ENCODE measurements at places on chromosomes 5 and 9.

DNA sequence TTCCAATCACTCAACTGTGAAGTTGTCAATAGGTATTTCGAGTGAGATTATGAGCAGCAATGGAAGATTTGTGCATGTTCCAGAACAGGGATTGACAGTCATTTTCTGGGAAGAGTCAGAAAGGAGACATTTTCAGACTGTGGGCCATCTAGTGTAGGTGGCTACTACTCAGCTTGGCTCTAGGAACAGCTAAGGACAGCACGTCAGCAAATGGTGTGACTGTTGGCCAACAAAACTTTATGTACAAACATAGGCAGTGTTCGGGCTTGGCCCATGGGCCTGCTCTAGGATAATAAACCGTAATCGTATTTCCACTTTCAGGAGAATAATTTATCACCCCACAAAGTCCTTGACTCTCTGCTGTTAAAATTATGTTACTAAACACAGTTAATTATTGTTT is 143.6 kb downstream of the ADCY2 start:
- no peak for DNase-seq

DNA sequence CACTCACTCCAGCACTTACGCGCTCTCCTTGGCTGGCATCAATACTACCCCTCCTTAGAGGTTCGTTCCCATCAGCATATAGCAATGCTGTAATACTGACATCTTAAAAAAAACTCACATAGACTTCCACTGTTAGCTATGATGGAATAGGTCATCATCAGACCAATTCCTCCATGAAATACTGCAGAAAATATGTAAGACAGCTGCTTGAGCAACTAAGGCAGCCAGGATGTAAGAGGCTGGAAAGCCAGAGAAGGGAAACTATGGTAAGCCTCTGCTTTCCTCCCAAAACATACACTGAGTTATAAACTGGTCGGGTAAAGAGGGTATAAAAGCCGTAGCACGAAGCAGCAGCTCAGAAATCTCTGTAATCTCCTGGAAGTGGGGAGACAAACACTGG is 33.5 kb downstream of the AUH start:
- no peak for DNase-seq

GRCh38 chr5:64789457-64789856 is 20.7 kb downstream of the CWC27 start:
- DNase-seq, result no peak

DNA sequence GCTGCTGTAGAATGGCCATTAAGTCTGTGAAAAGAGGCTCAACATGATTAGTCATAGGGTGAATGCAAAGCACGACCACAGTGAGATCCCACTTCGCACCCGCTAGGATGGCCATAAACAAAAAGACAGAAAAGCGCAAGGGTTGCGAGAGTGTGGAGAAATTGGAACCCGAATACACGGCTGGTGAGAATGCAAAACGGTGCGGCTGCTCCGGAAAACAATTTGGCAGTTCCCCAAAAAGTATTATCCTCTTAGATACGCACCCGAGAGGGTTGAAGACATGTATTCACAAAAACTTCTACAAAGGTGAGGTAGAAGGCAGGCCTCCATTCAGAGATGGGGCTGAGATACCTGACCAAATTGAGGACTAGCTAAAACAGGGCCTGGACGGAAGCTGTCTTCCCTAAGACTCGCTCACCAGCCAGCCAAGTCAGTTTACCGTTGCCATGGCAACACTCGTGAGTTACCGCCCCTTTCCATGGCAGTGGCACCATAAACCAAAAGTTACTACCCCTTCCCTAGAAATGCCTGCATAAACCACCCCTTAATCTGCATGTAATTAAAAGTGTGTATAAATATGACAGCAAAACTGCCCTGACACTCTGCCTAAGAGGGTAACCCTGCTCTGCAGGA is 726 bp upstream of the PSMB7 start:
- no peak for DNase-seq

DNA sequence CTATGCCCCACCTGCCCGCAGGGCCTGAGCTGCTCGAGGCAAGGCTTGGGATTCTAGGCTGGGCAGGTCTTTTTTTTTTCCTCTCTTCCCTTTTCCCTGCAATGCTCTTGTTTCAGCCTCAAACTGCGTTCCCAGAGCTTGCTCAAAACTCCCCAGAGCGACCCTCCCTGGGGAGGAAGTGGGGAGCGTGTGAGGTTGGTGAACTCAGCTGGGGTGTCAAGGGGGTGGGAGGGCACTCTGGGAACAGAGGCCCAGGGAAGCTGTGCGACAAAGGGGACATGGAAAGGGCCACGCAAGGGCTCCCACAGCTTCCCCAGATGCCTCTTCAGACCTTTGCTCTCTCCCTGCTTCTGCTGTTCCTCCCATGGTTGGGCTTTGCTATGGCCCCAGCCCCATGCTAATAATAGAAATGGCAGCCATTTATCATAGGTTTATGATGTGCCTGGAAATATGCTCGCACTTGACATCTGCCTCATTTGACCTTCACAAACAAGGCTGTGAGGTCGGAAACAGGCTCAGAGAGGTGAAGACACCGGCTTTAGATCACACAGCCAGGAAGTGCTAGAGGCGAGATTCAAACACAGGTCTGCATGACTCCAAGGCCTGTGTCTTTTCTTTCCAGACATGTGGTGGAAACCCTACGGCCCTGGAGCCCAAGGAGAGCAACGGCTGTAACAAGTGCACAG is 40.9 kb upstream of the IL17B start:
- no peak for DNase-seq

DNA sequence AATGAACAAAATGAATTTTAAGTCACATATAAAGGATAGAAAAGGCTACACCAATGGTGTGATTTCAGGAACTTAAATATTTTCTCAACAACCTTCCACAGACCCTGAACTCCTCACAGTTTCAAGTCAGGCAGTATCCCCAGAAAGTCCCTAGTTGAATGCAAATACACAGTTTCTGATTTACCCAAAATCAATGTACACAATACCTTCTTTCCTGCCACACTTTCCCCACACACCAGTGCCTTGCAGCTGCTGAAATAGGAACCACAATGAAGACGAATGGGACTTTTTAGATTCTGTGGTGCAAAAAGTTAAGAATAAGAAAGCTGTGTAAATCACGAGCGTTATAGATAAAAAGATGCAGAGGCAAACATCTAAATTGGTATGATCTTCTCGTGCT is 552.4 kb upstream of the MEF2C start:
- DNase-seq, result no peak

- DNase-seq, result no peak
Observed at GRCh38 chr9:82209797-82210470, 221.4 kb downstream of the SPATA31D1 start.

- no peak for DNase-seq
Observed at GRCh38 chr9:111484572-111484894, 350 bp upstream of the ECPAS start.

DNA sequence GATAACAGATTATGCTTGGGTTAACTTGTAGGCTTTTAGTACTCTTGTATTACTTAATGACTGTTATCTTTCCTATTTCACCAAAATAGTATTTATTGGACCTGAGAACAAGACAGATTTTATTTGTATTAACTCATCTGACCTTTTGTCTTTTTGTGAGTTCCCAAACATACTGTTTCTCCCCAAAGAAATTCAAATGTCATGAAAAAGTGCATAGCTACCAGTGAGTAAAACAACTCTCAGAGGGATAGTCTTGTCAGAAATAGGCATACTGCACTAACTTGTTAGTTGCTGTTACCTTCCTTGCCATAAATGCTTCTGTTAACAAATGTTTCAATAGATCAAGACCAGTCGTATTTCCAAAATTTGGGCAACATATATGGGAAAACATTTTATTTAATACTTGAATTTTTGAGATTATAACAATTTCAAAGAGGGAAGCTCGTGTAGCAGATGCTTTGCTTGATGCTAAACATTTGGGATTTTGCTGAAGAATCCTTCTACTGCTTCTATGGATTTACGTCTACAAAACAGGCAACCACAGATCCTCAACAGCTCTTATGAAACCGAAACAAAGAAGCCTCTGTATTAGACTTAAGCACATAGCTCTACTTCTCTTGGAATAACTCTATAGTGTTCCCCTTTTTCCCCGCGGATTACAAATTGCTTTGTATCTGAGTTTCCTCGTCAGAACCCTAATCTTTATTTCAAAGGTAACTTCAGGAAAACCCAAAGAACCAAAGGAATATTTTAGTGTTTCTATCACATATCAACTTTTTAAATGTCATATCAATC is 248.8 kb downstream of the MCTP1 start:
- no peak for DNase-seq

DNA sequence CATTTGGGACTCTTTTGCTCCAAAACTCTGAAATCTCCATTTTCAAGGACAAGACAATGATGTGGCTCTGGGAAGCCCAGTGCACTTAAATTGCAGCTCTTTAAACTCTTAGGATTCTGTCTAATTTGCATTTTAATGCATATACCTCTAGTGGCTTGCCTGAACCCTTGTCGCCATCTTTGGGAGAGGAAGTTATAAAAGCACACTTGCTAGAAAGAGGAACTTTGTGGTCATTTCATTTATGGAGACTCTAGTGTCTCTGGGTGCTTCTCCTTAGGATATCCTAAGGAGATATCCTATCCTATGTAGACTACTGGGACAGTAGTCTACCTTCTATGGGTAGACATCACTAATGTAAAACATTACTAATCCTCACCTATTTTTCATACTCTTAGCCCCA is 77.3 kb upstream of the SLC1A3 start:
- no peak for DNase-seq

DNA sequence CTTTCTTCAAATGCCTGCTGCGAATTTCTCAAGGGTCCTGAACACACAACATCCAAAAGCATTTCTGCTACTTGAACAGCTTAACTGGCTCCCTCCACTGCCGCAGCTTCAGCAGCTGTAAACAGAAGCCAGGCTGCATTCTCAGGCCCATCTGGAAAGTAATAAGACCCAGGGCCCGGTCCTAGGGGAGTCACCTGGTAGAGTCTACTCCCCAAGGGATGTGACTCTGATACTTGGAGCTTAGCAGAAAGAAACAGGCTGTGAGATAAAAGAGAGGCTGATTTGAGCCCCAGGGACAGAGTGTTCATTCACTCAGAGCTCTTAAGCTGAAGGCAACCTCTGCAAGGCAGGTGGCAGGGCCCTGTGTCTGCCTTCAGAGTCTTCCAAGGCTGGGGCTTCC is 356.8 kb downstream of the SPOCK1 start:
- DNase-seq, result no peak

DNA sequence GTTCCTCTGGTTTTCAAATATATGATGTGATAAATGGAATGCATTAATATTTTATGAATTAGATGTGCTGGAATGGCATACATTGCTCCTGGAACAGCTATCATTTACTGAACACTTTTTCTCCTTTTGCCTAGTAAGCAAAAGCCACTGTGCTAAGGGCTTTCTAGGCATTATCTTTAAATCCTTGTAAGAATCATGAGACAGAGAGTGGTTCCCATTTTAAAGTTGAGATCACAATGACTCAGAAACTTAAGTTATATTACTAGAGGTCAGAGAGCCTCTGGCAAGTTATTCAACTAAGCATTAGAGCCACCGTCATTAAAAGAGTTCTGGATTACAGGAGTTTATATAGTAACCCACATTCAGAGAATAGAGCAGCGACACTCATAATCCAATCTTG is 26.7 kb upstream of the FSD1L start:
- no peak for DNase-seq

GRCh38 chr5:124824637-124825158 is 78.3 kb upstream of the ZNF608 start:
- DNase-seq, result no peak

DNA sequence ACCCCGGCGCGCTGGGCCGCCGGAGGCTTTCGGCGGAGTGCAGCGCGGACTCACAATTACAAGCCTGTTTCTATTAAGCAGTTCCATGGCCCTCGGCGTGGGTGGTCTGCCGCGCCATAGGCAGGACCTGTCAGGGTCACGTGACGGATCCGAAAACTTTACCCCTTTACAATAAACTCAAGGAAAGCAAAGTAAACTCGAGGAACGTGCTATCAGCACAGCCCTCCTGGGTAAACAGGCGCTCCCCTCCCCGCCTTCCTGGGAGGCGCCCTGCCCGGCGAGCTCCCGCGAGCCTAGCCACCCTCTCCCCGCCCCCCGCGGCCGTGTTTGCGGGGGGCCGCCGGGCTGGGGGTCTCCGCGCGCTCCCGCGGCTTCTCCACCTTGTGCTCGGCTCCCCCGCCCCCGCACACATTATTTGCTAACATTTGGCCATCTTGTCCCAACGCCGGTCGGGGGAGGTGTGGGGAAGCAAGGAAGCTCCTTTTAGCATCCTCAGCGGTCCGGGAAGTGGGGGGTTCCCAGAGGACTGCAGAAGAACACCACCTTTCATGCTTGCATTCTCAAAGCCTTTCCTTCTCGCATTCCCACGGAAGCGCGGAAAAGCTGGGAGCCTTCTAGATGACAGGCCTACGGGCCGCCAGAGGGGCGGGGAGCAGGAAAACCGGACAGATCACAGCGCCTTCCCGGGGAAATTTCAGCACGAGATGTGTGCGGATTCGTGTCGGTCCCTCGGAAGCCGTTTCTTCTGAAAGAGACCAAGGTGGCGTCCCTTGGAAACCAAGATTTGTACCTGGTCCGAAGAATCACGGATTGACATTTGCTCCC is at the start of gene PTCH1:
TSS of gene PTCH1 (minus strand) at position 238 of the 825 bp plus-strand sequence.
- DNase-seq, result no peak

GRCh38 chr5:98999631-99000030 is 70.8 kb upstream of the CHD1 start:
- DNase-seq, result no peak

DNA sequence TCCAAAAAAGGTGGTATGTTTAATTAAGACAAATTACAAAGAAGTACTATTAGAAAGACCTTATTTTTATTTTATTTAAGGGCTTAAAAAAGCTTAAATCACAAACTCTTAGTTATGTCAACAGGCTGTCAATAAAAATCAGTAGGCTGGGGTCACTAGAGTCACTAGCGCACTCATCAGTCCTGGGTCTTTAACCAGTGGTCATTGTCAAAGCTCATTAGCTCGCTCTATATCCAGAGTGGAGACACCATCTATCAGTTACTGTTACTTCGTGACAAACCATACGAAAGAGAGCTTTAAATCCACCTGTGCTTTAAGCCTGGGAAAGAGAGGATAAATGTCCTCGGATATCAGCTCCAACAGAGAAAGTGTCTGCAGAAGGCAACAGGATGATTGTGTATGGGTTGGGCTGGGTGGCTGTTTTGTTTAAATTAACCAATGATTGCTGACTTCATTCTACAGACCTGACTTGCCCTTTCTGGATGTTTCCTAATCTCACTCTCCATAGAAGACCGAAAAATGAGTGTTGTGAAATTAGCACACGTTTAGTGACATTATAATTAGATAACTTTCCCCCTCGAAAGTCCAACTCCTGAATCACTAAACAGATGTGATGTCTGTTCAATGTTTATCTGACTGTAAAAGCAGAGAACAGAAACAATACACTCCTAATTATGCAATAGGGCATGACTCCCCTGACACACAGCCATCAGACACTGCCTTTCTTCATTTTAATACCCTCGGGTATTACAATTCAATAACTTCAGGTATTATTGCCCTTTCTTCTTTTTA is 123.6 kb upstream of the TNPO1 start:
- DNase-seq, result no peak
